Stimulated activated CD8-positive, alpha-beta memory T cell treated with anti-CD3 and anti-CD28 coated beads, Interleukin-15, amount 100 ng/mL, for 4 hours (primary cell): ENCODE measurements at places on chromosomes 3 and 15.

GRCh38 chr3:171346582-171347300, 113.5 kb downstream of the TNIK start:
- DNase-seq, result no peak

GRCh38 chr15:99282121-99282520, 30.8 kb downstream of the LRRC28 start:
- DNase-seq, result no peak

DNA sequence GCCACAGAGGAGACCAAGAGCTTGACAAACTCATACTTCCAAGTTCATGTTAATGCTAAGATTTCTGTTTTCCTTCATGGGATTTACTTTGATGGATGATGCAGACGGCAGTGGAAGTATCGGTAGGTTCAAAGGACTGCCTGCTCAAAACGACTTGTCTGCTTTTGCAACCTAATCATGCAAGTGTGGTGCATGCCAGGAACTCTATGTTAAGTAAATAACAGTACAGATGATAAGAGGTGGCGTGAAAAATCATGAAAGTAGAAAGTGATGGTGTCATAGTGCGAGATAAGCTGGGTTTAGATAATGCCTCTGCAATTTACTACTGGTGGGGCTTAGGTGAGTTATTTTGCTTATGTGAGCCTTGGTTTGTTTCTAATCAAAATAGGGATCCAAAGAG, 14.7 kb upstream of the LMCD1 start:
- DNase-seq, result no peak

GRCh38 chr15:68818066-68818768, 2.5 kb downstream of the ANP32A start:
- DNase-seq, result peak; percentile 61

GRCh38 chr15:94196531-94196930, 34.8 kb upstream of the MCTP2 start:
- no peak for DNase-seq

GRCh38 chr3:111238885-111239284, 167.3 kb downstream of the NECTIN3 start:
- no peak for DNase-seq

DNA sequence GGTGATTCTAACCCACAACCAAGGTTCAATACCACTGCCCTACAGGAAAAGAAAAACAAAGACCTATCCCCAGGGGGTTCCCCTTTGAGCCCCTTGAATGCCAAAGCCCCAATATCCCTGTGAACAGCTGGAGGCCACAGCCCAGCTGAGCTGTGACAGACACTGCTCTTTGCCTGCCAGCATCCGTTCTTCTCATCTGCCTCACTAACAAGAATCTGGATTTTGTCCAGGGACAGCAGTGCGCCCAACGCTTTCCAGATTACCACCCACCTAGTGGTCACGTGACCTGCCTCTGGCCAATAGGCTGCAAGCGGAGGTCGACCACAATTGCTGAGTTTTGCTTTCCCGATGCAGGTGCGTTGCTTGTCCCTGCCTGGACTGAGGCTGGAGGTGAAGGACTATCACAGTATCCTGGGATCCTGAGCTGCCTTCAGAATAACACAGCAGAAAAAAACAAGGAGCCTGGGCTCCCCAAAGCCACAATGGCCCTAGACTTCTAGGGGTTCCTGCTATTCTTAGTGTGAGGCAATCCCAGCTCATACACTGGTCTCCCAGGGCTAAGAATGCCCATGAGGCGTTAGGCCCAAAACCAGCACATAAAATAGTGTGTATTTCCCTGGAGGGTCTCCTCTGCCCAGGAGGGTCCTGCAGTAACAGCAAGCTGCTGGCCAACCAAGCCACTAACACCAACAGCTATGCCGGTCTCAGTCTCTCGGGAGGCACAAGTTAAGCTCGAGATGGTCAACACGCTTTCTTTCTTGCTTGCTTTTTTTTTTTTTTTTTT, 13.8 kb downstream of the BDH1 start:
- DNase-seq, result no peak

DNA sequence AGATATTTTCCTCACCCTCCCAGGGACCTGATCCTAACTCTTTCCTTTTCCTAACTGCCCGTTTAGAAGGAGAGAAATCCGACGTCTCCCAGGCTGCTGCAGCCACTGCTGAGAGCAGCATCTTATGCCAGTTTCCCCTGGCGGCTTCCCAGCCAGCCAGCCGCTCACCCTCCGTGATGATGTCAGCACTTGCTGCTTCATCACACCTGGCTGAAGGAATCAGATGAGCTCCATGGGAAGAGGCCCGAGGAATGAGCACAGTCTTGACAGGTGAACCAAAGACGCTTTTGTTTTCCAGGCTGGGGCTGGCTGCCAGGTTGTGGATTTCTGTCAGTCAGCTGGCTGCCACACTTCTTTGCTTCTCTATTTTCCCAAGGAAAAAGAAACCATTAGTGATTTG, 445.1 kb upstream of the RBMS3 start:
- DNase-seq, result no peak

DNA sequence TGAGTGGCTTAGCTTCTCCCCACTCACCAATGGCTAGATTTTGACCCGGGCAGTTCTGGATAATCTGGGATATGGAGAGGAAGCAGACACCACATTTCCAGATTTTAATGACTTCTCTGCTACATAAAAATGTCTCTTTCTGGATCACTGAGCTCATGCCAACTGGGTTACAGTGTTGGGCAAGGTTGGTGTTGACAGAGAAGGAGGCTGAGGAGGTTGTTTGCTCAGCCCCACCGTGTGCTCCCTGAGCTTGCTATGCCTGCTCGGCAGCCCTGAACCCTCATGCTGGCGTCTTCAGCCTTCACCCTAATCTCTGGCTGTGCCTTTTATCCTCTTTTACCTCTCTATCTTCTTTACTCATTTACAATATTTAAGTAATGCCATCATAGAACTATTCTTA, 53.0 kb upstream of the KPNA4 start:
- DNase-seq, result no peak

GRCh38 chr3:131898346-131898745, 136.5 kb downstream of the CPNE4 start:
- DNase-seq, result no peak

GRCh38 chr3:149621218-149622005, 36.4 kb downstream of the WWTR1 start:
- no peak for DNase-seq

DNA sequence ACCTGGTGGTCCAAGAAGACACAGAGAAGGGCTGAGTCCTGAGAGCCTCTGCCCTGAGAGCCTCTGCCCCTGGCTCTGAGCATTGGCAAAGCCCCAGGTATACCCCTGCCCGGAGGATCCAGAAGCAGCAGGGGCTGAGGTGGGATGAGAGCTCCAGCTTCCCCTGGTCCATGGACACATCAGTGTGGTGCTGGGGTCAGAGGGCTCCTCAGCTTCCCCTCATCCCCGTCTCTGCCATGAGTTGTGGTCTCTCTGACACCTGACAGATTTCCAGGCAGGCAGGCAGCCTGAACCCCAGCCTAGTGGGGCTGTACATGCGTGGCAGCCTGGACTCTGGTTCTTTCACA, 3.5 kb upstream of the KLF15 start:
- DNase-seq, result no peak

DNA sequence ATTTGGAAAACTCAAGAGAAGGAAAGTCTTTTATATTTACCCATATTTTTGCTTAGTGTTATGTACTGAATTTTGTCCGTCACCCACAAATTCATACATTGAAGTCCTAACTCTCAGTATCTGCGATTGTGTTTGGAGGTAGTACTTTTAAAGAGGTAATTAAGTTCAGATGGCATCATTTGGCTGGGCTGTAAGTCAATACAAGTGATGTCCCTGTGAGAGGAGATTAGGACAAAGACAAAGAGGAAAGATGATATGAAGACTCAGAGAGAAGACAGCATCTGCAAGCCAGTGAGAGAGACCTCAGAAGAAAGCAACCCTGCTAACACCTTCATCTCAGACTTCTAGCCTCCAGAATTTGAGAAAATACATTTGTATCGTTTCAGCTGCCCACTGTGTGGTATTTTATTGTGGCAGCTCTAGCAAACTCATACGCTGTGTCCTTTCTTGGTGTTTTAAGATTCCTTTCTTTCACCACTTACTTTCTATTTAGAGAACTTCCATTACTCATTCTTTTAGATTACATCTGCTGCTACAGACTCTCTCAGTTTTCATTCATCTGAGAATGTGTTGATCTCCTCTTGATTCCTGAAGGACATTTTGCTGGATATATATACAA, 17.0 kb downstream of the LRCH3 start:
- no peak for DNase-seq

- DNase-seq, result no peak
Observed at GRCh38 chr3:189567766-189568420, 63.3 kb upstream of the TP63 start.

- no peak for DNase-seq
Observed at GRCh38 chr15:82763361-82764116, 42.3 kb downstream of the FSD2 start.

GRCh38 chr3:183477801-183478456, 49.5 kb upstream of the MCF2L2 start:
- no peak for DNase-seq

GRCh38 chr3:78792212-78792611, 975.6 kb downstream of the ROBO1 start:
- DNase-seq, result no peak

DNA sequence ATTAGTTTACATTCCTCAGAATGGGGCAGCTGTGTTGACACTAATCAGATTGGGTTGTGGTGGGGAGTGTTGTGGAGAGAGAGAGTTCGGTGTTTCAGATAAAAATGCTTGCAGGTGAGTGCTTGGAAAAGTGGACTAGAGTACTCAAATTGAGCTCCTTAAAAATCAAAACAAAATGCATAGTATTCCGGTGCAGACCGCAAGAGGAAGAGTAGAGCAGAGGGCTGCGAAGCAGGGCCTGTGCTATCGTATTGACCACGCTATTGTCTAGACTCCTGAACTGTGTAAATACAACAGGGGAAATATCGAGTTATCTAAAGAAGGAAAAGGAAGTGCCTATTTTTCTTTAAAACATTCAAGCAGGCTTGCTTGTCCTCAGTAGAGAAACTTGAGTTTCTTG, 159.5 kb downstream of the TP63 start:
- DNase-seq, result no peak

- no peak for DNase-seq
Observed at GRCh38 chr15:99983886-99984286, 250.6 kb upstream of the LYSMD4 start.

- peak; percentile 42 for DNase-seq
Observed at GRCh38 chr3:128497305-128498126, 4.5 kb upstream of the GATA2 start.

DNA sequence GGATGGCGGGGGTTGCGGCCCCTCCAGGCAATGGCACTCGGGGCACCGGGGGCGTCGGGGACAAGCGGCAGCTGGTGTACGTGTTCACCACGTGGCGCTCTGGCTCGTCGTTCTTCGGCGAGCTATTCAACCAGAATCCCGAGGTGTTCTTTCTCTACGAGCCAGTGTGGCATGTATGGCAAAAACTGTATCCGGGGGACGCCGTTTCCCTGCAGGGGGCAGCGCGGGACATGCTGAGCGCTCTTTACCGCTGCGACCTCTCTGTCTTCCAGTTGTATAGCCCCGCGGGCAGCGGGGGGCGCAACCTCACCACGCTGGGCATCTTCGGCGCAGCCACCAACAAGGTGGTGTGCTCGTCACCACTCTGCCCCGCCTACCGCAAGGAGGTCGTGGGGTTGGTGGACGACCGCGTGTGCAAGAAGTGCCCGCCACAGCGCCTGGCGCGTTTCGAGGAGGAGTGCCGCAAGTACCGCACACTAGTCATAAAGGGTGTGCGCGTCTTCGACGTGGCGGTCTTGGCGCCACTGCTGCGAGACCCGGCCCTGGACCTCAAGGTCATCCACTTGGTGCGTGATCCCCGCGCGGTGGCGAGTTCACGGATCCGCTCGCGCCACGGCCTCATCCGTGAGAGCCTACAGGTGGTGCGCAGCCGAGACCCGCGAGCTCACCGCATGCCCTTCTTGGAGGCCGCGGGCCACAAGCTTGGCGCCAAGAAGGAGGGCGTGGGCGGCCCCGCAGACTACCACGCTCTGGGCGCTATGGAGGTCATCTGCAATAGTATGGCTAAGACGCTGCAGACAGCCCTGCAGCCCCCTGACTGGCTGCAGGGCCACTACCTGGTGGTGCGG, 1.9 kb downstream of the CHST2 start:
- DNase-seq, result peak; percentile 49

DNA sequence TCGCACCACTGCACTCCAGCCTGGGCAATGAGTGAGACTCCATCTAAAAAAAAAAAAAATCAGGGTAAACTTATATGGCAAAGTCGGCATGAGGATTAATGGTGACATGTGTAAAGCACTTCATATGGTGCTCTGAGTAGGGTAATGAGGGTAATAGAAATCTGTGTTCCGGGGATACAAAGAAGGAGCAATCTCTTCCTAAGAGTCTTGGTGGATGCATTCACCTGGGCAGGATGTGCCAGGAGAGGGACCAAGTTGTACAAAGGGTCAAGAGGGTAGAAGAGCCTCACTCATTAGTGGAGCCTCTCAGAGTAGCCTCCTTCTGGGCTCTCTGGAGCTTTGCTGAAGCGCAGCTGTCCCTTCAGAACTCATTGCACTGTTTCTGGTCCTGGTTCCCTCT, 9.3 kb upstream of the CX3CR1 start:
- no peak for DNase-seq

DNA sequence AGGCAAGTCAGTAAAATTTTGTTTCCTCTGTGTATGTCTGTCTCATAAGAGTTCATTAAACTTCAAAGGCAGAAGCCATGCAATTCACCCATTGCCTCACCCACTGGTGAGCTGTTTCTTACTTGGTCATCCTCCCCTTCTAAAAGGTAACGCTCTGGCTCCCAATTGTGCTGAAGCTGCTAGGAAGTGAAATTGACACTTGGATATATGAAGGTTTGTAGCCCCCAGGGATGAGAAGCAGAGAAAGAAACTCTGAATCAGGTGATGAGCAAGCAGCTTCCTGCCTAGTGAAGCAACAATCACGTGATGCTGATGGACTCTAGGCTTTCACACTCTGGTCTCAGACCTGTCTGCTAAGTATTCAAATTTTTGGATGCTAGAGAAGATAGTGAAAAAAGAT, 70.7 kb downstream of the CD200R1L start:
- DNase-seq, result no peak

GRCh38 chr3:168250415-168250861, 154.7 kb upstream of the GOLIM4 start:
- DNase-seq, result no peak

DNA sequence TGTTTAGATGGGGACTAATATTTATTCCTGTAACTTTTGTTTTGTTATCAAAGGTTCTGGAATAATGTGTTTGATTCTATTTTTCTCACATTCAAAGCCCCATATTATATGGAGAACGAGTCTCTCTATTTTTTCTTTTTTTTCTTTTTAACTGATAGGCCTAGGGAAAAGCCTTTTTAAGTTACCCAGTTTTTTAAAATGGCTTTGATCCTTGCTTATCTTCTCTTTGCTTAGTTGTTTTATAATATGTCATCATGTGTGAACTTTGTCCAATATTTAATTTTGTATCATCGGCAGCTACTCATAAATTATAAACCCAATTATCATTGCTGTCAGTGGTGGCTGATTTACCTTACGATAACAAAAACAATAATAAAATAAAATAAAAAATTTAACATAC, 610.3 kb upstream of the BCHE start:
- no peak for DNase-seq

DNA sequence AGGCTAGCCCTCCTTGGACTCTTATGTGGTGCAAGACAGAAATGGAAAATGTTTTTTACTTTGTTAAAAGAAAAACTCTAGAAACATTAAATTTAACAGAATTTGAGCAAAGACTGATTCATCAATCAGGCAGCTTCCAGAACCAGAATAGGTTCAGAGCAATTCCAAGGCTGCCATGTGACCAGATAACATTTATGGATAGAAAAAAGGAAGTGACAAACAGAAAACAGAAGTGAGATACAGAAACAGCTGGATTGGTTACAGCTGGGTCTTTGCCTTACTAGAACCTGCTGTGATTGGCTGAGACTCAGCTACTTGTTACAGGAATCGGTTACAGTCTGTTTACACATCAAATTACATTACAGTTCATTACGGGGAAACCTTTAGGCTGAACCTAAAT, 22.5 kb upstream of the OTOL1 start:
- no peak for DNase-seq
